Esophagus muscularis mucosa (tissue), 4 donors: ENCODE measurements at places on chromosomes 6 and 20. TPM values are rescaled to one million over a fixed set of nuclear protein-coding genes. Genes with fewer than 3 reads are reported as not detected.
A peak's percentile ranks its signal among the peaks of the same experiment; 100 is the strongest.

GRCh38 chr6:44074813-44075646 is 52.2 kb downstream of the MRPL14 start:
- DNase-seq: no peak

GRCh38 chr6:148885925-148886845 is 139.4 kb downstream of the UST start:
- DNase-seq: peak; percentile 68

DNA sequence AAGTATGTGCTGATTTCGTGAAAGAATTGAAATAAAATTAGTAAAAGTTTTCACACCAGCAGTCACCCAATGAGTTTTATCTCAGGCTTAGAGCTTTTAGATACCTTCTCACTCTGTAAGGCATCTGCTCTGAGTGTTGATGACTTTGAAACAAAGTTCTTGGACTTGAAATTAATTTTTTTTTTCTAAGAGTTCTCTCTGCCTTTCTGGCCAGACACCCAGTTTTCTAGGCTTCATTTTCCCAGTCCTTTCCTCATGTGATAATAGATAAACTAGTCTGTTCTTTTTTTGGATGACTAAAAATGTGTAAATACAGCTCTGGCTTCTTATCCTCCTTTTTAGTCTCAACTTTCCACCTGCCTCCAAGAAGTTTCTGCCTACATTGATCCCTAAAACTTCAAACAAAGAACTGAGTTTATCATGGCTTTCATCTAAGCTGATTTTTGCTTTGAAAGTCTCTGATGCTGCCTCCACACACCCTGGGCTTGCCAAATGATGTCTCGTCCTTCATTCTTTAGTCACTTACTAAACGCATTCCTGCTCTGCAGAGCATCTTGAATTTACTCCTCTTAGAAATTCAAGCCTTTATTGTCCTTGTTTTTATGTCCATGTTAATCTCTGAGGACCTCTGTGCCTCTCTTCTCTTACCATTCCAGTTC is 32.7 kb downstream of the SLX4IP start:
- no peak for DNase-seq

GRCh38 chr6:116405138-116405537 is 34.4 kb downstream of the DSE start:
- no peak for DNase-seq

DNA sequence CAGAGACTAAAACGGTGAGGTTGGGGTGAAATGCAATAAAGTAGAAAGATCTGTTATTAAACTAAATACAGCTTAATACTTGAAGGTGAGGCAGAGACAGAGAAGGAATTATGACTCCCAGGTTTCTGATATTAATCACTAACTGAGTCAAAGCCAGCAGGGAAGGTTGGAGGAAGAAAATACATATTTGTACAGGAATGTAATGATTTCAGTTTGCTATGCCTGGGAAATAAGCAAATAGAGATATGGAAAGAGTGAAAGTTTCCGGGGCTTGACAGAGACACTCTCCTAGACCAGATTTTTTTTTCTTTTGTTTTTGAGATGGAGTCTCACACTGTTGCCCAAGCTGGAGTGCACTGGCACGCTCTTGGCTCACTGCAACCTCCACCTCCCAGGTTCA is 76.8 kb downstream of the PTPRK start:
- no peak for DNase-seq

- DNase-seq: no peak
Measured at GRCh38 chr6:105326216-105326615, 76.7 kb downstream of the PREP start.

The KCNG1 gene
- total RNA-seq: 0.65 TPM

The SYCP2 gene
- 0.52 TPM for total RNA-seq

The LINC00237 gene
- not detected for total RNA-seq

The RBPJL gene
- not detected for total RNA-seq

The ISM1 gene
- 2.1 TPM for total RNA-seq

The PM20D2 gene
- total RNA-seq: 23.4 TPM
